Kidney (tissue), 22 donors: ENCODE measurements at places on chromosomes 16 and 17. TPM values are rescaled to one million over a fixed set of nuclear protein-coding genes. Genes with fewer than 3 reads are reported as not detected.
A peak's percentile ranks its signal among the peaks of the same experiment; 100 is the strongest.

Gene SLFN12
- total RNA-seq = 13.3 TPM

Gene XPO6
- total RNA-seq = 98.8 TPM

Gene KRTAP3-2
- not detected for total RNA-seq

Gene SLC5A11
- 1.2 TPM for total RNA-seq

Gene PRSS22
- total RNA-seq = 30.8 TPM

Gene KLHL10
- total RNA-seq = 0.28 TPM

Gene ERN2
- total RNA-seq = not detected

Gene SHPK
- total RNA-seq = 17.5 TPM

DNA sequence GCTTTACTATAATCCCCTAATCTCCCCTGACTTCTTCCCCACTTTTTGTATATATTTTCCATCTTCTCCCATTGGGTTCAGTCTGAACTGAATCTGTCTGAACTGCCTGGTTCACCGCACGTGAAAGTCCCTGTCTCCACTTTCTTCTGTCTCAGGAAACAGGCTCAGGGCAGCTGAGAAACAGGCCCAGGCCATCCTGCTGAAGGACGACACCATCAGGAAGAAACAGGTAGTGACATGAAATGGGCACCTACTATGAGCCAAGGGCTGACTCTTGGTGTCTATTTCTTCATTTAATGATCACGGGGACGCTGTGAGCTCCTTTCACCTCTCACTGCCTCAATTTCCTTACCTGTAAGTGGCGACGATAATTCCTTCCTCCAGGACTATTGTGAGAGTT lies 90.5 kb upstream of the HSBP1 start:
- no peak for DNase-seq

- DNase-seq = peak; percentile 24
These were observed 259.4 kb upstream of the IRX3 start for GRCh38 chr16:54545854-54546511.

DNA sequence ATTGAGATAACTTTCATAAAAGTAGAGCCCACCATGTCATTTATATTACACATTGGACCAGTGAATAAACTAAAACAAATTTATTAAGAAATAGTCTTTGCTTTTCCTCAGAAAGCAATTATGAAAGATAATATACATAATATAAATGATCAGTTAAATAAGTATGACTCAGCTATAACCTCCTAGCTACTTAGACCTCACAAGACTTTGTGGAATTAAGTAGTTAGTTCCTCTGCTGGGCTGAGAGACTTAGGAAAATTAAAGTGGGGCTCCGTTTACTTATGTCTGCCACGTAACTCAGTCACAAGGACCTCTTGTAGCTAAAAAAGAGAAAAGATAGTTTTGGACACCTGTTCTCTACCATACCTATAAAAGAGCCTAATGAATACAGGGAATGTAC lies 76.9 kb downstream of the MRTFB start:
- no peak for DNase-seq

DNA sequence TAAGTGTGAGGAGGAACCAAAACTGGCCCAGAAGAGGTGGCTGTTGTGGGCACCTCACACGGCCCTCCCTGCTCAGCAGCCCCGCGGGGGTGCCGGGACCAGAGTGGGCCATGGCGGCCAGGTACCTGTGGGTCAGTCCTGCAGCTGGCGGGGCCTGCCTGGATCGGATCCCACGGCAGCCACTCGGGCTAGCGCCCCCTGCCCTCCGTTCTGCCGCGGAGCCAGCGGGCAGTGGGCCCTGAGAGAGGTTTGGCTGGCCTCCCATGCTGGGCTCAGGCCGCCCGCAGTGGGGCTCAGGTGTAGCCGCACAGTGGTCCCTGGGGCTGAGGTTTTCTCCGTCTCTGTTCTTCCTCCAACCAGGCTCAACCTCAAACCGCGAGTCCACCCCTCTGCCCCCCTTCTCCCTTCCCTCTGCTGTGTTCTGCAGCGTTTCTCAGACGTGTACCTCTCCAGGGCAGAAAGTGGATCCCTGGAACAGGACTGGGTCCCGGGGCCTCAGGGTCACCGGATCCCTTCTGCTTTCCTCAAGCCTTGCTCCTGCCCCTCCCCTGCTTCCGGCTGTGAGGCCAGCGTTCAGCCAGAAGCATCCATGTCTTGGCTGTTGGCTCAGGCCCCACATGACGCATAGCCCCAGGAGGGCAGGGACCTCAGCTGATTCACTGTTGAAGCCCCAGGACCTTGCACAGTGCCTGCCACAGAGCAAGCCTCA lies 28.6 kb upstream of the ITGA3 start:
- peak; percentile 67 for DNase-seq

GRCh38 chr17:8475781-8476180 lies 40.1 kb downstream of the NDEL1 start:
- no peak for DNase-seq

DNA sequence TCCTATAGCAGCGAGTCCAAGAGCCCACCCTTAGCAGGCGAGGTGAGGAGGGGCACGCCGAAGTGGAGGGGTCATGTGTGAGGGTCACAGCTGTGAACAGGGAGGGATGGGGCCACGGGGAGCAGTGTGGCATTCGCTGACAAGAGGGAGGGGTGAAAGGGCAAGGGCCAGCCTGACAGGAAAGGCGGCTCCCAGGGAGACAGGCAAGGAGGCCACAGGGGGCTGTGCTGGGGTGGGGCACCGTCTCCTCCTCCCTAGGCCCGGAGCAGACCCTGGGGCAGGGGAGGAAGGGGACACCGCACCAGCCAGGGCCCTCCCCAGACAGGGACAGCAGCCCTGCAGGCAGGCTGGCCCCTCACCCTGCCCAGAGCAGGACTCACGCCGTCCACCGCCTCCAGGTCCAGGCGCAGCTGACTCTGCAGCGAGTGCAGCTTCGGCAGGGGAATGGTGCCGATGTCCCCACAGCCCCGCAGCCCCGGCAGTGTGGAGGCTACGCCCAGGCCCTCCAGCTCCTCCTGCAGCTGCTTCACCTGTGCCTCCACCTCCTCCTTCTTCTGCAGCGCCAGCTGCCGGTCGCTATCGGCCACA lies 15.1 kb downstream of the GNPTG start:
- DNase-seq = no peak

DNA sequence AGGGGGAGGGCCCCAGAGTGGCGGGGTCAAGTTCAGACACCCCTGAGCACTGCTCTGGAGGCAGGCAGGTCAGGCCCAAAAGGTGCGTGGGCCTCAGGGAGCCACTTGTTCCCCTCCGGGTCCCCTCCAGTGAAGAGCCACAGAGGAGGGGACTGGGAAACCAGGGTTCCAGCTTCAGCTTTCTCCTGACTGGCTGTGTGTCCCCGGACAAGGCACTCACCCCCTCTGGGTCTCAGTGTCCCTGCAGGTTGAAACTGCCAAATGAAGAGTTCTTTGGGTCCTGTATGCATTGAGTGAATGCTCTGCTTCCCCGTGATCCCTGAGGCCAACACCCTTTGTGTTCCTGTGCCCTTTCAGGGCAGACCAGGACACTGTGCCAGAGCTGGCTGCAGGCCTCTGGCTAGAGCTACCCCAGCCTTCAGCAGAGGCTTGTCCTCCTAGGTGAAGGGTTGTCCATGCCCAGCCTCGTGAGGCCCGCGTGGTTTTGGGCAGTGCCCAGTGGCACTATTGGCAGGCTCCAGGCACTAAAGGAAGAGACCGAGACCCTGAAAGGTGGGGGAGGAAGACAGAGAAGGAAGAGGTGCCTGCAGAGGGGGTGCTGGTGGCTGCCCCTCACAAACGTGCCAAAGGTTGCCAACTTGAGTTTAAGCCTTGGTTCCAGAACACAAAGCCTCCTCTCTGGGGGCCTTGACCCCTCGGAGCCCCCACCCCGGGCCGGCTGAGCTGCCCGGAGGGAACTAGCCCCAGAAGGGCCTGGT lies 13.3 kb upstream of the WNT3 start:
- DNase-seq = no peak

DNA sequence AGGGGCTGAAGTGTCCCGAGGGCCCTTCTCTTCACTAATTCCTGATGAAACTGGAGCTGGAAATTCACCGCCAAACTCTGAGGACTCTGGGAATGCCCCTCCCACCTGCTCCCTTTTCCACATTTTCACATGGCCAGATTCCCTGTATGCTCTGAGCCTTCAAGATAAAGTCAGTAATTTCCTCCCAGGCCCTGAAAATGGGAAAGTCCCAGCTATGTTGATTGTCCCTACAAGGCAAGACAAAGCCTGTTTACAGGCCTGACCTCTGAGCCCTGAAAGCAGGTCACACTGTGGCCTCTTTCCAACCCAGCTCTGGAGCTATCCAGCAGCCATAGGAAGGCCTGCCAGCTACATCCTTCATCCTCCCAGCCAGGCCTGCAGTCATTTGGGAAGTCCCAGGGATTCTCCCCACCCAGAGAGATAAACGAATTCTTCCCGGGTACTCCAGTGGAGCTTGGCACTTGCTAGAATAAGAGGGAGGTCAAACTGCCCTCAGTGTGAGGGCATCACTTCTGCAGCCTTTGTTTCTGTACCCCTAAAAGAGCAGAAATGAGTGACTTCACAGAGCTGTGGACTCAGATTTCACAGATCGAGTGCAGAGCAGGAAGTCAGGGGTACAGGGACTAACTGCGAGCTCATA lies 19.6 kb upstream of the CCL2 start:
- peak; percentile 10 for DNase-seq

DNA sequence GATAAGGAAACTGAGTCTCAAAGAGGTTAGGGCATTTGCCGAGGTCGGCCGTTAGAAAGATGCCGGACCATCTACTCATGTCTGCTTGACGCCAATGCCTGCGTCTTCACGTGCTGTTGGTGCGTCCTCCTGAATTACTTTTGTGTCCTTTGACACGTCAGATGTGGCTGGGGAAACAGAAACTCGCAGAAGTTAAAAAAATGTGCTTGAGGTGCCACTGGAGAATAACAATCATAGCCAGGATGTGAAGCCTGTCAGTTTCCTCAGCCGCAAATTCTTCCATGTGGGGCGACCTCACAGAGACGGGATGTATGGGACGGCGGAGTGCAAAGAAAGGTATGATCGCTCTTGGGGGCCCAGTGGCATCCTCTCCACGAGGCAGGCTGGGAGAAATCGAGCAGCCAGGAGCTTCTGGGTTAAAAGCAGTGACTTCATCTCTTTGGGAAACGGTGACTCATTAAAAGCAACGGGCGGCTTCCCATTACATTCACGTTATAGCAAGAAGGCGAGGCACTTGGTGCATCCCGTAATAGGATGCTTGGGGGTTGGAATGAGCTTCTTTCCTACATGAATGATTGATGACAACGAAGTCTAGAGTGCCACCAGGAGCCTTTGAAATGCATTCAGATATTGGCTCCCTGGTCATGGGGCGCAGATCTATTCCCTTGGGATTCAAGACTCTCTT lies 67.8 kb downstream of the BMERB1 start:
- DNase-seq = no peak

GRCh38 chr16:89159066-89159849 lies 12.3 kb upstream of the CDH15 start:
- peak; percentile 71 for DNase-seq

DNA sequence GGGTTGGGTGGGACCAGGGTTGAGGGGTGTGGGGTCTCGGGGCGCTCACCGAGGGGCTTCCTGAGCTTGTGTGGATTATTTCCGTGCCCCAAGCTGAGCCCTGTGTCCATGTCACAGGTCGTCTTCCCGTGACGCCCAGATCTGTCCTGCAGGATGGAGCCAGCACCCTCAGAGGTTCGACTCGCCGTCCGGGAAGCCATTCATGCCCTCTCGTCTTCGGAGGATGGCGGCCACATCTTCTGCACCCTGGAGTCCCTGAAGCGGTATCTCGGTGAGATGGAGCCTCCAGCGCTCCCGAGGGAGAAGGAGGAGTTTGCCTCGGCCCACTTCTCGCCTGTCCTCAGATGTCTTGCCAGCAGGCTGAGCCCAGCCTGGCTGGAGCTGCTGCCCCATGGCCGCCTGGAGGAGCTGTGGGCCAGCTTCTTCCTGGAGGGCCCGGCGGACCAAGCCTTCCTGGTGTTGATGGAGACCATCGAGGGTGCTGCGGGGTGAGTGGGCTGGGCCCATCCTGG lies 1.0 kb downstream of the TELO2 start:
- peak; percentile 88 for DNase-seq

DNA sequence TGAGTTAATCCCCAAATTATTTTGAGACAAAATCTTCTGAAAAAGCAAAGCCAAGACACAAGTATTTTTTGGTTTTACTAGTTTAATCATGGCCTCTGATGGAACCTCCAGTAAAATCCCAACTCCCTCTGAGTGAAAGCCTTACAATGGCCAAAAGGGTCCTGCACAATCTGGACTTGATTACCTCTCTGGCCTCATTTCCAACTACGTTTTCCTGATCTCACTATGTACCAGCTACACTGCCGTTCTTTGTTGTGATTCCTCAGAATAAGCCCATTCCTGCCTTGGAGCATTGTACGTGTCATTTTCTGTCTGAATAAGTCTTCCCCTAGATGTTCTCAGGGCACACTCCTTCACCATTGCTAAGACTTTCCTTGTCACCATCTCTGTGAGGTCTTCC lies 37.3 kb downstream of the SPOP start:
- no peak for DNase-seq

GRCh38 chr17:32917842-32918241 lies 10.1 kb upstream of the TMEM98 start:
- no peak for DNase-seq

GRCh38 chr16:58885528-58886170 lies 151.5 kb upstream of the GOT2 start:
- no peak for DNase-seq

DNA sequence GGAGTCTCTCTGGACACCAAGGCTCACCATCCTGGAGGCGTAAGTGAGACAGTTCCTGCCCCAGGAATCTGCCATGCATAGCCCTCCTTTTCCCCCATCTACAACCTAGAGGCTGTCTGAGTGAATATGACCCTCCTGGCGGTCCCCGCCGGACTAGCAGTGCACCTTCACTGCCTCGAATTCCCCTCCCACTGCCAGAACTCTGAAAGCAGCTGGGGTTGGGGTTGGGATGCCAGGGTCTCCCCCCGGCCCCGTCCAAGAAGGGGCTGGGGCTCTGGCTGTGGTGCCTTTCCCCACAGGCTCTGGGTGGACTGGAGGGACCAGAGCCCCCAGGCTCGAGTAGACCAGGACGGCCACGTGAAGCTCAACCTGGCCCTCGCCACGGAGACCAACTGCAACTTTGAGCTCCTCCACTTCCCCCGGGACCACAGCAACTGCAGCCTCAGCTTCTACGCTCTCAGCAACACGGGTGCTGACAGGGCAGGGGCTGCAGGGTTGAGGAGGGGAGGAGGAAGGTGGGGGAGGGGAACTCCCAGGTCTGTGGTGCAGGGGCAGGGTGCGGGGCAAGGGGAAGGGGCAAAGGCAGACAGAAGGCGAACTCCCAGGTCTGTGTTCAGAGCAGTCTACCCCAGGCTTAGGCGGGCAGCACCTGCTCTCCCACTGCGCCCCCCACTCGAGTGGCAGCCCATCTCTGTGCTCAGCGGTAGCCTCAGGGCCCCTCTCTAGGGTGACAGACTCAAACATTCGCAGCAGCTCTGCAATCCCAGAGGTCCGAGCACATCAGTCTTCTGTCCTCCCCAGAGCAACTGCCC lies 1.2 kb downstream of the ZACN start:
- DNase-seq = peak; percentile 48
